ENCODE measurements at places on chromosomes 7 and 10.

DNA sequence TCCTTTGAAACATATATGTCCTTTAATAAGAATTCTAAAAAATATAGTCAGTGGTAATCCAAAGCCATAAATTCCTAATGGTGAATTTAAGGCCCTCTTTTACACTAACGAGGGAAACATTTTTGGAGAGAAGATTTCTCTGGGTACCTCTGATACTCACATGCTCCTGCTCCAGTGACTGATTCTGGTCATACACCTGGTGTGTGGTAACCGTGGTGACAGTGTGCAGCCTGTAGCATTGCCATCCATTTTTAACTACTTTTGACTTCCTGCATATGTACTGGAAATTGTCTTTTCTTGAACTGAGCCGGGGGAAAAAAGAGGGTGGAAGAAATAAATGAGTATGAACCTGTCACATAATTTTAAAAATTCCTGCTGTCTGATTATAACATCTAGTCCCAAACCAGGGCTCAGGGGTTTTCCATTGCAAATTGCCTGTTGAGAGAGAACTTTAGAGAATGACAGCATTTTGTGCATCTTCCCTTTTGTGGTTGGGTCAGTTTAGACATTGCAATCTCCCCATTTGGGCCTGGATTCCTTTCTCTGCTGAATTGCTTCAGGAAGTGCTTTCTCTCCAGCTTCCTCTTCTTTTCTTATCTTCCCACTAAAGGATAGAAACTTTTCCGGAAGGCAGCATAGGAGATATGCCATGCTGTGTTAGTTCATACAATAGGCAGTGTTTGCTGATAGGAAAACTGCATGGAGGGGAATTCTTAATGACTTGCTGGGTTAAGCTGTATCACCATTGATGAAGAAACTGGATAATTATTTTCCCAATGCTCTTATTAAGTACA lies 125.5 kb downstream of the GRM3 start:
- DNase-seq = no peak

GRCh38 chr7:22356010-22356691 lies 803 bp downstream of the RAPGEF5 start:
- no peak for DNase-seq

DNA sequence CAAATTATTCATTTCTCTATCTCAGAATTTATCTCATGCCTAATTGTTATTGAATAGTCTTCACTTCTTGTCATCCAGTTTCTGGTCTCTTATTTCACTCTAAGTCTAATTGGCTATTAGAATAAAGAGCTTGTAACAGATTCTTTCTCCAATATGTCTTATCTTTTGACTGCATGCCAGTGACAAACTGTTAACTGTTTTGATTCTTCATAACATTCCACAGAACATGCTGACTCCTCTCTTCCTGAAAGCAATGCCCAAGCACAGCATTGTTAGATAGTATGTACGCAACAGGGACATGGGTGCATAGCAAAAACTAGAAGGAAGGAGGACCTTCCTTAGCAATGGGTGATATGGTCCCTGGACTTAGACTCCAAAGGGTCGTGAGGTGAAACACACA lies 65.4 kb downstream of the TRUB1 start:
- no peak for DNase-seq

DNA sequence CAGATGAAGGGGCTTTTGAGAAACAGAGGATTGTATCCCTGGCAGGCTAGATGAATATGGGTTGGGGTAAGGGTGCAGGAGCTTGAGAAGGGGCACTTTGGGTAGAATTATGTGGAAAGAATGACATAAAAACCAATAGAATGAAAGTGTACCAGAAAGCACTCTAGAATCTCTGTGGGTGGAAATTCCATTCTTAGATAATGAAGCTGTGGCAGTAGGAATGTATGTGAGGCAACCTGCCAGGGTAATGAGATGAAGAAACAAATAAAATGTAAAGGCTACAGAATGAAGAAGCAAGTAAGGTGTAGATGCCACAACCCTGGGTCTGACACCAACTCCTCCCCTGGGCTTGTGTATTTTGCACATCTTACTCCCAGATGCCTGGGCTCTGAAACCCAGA lies 16.8 kb downstream of the NOBOX start:
- DNase-seq = no peak

Data from T-helper 2 cell (primary cell).